ENCODE measurements at places on chromosomes 6 and 20.

GRCh38 chr6:26205625-26206574 lies 118.7 kb downstream of the HFE start:
- DNase-seq, result peak; percentile 92

DNA sequence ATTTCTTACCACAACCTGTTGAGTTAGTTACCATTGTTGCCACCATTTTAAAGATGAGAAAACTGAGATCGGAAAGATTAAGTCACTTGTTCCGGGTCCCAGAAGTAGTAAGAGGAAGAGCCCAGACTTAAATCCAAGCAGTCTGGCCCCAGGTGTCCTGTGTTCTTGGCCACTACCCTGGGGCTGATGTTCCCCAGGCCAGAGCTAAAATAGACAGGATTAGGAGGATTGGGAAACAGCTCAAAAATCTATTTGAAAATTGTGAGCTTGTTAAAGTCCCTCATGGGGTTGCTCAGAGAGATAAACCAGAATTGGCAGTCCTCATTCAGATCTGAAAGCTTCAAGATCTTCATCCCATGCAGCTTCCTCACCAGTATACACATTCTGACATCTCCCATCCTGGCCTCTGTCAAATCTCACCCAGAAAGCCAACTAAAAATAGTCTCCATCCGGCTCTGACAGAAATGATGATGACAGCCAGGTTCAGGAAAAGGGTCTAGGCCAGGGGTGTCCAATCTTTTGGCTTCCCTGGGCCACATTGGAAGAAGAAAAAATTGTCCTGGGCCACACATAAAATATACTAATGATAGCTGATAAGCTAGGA lies 62.0 kb downstream of the GFOD1 start:
- no peak for DNase-seq

DNA sequence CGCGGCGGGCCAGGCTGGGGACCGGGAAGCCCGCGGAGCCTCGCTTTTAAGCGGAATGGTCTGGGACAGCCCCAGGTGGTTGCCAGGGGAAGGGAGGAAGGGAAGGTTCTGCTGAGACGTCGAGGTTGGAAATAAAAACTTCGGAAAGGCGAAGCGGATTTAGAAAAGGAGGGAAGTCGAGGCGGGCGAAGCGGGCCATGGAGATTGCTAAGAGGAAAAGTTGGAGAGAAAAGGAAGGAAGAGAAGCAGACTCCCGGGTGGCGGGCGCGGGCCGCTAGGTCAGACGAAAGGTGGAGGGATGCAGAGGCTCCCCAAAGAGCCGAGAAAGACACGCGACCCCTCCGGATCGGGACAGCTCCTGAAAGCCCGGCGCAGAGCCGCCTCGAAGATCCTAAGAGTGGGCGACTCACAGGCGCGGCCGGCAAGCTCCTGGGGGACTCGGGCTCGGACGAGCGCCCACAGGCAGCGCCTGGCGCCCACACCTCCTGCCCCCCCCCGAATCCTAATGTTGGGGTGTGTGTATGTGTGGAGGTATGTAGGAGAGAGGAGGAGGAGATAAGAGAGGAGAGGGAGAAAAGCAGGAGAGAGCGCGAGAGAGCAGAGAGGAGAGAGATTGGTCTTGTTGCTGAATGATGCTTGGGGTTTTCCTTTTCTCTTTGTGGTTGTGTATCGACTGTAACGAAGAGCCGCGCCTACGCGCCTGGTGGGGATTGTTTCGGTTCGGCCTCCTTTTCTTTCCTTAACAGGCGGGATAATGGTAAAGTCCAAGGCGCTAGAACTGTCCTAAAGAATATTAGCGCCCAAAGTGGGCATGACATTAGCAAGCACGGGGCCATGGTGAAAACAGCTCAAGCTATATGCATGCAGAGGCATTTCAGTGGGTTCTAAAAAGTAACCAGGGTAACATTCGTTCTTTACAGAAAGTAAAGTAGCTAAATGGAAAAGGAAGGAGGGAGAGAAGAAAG lies 1.5 kb downstream of the TFAP2B start:
- no peak for DNase-seq

- no peak for DNase-seq
Observed at GRCh38 chr20:63091901-63092659, 85.3 kb upstream of the BHLHE23 start.

- DNase-seq, result peak; percentile 73
Observed at GRCh38 chr20:49575551-49576060, 7.7 kb upstream of the PTGIS start.

GRCh38 chr6:108751851-108752732 lies 96.1 kb upstream of the ARMC2 start:
- DNase-seq, result no peak

- no peak for DNase-seq
Observed at GRCh38 chr20:63006540-63007359, at the start of gene BHLHE23. Gene BHLHE23, minus strand, starts transcription at chr20:63006964. Its CDS starts 190 bp downstream, at chr20:63006774.

DNA sequence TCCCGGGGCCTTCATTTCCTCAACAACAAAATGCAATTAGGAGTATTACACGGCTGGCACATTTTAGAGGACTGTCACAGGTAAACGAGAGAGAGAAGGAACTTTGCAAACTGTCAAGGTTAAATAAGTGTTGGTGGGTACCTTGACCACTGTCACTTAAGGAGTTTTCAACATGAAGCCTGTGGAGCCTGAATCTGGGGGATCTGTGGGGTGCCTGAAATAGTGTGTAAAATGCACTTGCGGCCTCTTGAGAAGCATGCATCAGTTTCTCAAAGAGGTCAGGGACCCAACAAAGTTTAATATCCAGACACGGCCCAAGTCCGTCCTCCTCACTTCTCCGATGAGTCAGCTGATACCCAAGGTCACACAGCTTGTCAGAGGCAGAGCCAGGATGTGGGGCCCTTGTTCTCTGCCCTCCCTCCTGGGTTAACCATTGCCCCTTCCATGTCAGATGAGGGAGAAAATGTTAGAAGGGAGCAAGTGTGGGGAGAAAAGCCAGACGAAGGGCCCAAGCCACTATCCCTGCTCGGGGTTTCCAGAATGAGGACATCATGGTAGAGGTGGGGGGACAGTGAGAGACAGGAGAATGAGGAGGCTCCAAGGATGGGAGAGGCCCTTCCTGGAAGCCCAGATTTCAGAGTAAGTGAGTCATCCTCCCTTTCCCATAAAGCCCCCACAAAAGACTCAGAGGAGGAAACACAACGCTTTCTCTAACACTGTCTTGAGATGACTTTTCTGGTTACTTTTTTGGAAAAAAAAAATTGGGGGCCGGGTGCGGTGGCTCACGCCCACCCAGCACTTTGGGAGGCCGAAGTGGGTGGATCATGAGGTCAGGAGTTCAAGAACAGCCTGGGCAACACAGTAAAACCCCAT lies 42.2 kb downstream of the C6orf132 start:
- DNase-seq, result peak; percentile 54

DNA sequence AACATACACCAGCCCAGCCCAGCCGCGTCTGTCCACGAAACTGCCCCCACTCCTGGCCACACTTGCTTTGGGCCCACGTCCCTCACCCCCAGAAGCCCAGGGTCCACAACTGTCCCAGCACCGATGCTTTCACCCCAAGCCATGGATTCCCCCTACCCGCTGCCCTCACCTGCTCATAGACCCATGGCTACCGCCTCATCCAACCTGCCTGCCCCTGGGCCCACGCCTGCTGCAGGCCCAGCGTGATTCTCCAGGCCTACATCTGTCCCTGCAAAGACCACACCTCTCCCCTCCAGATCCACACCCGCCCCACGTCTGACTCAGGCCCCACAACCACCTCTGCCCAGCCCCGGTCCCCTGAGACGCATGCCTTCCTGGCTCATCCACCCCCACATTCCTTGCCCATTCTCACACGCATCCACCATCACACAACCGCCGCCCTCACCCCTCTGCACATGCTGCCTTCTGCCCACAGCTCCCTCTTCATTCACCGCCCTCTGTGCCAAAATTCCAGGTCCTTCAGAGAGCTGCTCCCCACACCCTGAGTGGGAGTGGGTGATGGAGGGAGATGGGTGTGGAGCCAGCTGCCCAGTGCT lies 86.7 kb downstream of the GRM4 start:
- peak; percentile 84 for DNase-seq

DNA sequence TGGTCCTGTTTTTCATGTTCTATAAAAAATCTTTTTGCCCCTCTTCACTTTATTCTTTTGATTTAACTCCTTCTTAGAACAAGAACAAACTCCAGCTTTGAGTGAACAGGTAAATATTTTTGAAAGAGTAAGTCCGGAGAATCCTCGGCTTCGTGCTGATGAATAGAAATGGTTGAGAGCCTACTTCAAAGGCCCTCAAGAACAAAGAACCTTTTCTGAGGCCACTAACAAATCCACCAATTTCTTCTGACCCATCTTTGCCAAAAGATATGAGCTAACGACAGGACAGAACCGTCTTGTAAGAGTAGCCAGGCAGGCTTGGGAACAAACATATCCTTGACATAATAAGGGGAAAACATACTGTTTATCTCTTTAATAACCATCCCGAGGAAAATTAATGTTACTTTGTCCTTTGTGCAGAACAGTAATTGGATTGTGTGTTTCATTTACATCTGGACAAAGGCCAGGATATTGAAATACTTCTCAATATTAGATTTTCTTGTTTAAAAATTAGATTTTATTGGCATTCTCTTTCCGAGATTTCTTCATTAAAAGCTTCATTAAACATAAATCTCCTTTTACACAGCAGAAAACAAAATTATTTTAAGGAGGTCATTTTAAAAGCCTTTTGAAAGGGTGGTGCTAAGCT lies 52.9 kb downstream of the NOX3 start:
- DNase-seq, result no peak

DNA sequence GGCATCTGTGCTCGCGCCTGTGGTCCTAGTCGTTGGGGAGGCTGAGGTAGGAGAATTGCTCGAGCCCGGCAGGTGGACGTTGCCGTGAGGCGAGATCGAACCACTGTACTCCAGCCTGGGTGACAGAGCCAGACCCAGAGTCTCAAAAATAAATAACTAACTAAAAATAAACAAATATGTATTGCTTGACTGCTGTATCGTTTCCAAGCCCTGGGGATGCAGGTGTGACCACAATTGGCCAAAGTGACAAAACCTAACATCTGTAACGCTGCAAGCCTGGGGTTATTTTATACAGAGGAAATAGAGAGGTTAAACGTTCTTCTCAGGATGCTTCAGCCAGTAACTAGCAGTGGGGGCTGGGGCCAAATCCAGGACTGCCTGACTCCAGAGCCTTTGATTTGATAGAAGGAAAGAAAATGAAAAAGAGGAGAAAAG lies 1.9 kb upstream of the SRSF3 start:
- no peak for DNase-seq

DNA sequence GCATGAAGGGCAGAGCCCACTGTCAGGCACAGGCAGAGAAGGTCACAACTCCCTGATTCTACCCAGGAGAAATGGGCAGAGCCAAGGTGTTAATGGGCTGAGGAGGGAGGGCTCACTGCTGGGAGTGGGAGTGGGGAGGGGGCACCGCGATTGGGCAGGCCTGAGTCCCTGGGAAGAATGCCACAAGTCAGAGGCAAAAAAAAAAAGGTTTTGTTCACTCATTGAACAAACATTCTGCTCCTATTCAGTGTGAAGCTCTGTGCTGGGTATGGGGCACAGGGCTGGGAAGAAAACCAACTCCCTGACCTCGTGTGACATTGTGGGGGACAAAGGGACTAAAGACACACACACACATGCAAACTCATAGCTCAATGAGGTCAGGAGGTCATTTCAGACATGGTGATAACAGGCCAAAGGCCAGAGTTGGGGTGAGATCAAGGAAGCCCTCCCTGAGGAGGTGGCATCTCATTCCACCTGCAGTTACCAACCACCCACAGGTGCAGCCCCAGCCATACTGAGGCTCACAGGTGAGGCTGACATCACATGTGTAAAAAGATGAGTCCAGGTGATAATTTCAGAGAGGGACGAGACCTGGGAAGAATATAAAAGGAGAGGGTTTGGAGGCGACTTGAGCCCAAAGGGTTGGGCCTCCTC lies 3.2 kb upstream of the PMEPA1 start:
- no peak for DNase-seq

DNA sequence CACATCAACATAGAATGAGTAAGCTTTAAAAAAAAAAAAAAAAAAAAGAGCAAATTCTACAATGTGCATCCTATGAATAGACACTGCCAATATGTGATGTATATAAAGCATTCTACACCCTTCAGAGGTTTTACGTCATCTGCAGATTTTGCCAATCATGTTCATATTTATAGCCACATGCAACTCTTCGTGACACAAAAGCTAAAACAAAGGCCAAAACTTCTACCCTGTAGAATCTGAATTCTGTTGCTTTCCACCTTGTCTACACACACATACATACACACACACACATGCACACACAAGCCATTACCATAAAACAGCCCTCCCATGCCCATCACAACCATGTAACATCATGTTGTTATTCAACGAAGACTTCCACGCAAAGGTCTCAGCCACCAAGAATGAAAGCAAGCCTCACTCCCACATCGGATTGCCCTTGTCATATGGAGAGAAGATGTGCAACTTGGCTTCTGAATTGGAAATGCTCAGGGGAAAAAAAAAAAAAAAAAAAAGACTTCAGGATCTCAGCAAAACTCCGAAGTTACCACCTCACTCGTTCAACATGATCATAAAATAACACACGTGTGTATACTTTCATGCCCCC lies 479.4 kb upstream of the JARID2 start:
- no peak for DNase-seq

GRCh38 chr6:29071831-29072723 lies 15.0 kb downstream of the OR2B3 start:
- peak; percentile 23 for DNase-seq

DNA sequence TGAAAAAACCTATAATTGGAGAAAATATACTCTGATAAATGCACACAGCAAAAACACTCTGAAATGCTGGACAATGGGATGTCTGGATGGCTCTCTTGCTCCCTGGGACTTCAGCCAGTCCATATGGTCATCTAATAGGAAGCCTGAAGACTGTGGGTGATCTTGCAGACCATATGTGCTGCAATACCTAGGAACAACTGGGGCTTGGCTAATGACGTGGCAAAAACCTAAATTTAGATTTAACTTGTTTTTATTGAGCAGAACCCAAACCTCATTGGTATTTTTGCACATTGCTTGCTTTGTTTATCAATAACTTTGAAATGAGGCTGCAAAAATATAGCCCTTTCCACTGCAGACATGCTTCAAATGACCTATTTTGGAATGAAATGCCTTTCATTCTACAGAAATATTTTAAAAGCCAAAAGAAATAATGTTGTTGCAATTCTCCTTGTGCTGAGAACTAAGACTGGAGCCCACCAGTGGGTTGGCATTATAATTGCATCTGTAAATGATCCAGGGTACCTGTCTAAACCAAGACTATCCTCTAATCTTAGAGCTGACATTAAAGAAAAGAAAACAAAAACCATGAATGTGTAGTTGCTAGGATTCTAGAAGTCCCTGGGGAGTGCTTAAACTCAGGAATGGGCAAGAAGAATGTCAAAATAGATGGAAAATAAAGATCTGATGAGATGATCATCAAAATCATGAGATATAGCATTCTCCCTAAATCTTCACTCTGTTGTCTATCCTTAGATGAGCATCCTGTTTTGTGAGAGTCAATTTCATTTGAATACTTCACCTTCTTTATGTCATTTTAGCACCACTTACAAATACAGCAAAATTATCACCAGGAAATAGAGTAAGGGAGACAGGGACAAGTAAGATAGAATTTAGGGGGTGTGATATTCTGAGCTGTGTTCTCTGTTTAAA lies 152.1 kb upstream of the RIMS1 start:
- peak; percentile 79 for DNase-seq

- DNase-seq, result peak; percentile 5
Observed at GRCh38 chr6:167906899-167907298, 80.2 kb downstream of the AFDN start.

All from fibroblast of skin of back (primary cell).